Natural killer cell treated with Interleukin-12 subunit alpha and Interleukin-12 subunit beta and Interleukin-15 and Interleukin-18, amount 100 ng/mL, for 72 hours (primary cell): ENCODE measurements at places on chromosomes 11 and 22. TPM values are rescaled to one million over a fixed set of nuclear protein-coding genes. Genes with fewer than 3 reads are reported as not detected.

- no peak for DNase-seq
These were observed 130.9 kb downstream of the UVRAG start for GRCh38 chr11:75945947-75946346.

Gene PLAAT2
- 1.4 TPM for total RNA-seq

GRCh38 chr11:117814766-117815261 is 9.7 kb downstream of the FXYD2 start:
- DNase-seq, result peak; percentile 83

GRCh38 chr11:12134236-12134585 is 23.8 kb downstream of the MICAL2 start:
- DNase-seq, result no peak

DNA sequence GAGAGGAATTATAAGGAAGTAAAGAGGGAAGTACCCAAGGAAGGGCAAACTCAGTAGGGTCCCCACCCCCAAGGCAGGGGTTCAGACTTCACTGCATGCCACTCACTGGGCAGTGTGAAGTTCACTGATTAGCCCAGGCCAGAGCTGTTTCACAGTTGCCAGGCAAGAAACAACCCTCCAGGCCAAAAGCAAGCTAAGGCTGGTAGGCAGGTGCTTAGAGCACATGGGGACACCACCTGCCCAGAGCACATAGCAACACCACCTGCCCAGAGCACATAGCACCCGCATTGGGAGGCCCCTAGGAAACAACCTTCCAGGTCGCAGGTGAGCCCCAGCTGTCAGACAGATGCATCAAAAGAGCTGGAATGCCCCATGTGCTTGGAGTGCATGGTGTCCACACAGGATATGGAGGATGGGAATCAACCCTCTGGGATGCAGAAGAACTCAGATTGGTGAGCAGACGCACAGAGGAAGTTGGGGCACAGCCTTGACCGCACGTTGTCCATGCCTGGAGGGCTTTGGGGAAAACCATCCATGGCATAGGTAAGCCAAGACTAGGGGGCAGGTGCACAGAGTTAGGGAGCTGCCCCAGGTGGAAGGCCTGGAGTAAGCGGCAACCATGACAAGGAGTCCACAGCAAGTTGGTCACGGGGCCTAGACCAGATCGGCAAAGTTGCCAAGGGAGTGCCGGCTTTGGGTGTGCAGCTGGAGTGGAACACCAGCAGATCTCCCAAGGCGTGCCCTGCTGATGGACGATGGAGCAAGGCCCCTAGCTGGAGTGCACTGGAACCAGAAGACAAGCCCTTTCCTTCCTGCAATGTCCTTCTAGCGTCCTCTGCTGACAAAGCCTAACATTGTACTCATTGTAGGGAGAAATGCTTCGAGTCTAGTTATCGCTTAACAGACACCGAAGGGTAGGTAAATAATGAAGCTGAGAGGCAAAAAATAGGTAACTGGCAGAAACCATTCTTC is 7.8 kb upstream of the TMEM216 start:
- DNase-seq, result no peak

Gene RAPSN
- 1.8 TPM for total RNA-seq

- no peak for DNase-seq
These were observed 28.7 kb downstream of the ARAP1 start for GRCh38 chr11:72723508-72723907.

GRCh38 chr11:75133976-75134375 is 16.9 kb upstream of the SLCO2B1 start:
- DNase-seq, result no peak
